ENCODE measurements at places on chromosomes 7 and 10. TPM values are rescaled to one million over a fixed set of nuclear protein-coding genes. Genes with fewer than 3 reads are reported as not detected.

- DNase-seq = no peak
Observed at GRCh38 chr10:71005337-71006305, 117.3 kb upstream of the PCBD1 start.

- no peak for DNase-seq
Observed at GRCh38 chr10:50211670-50212069, 39.6 kb downstream of the ASAH2 start.

GRCh38 chr10:121828045-121828444 is 99.8 kb downstream of the ATE1 start:
- no peak for DNase-seq

- DNase-seq = no peak
Observed at GRCh38 chr10:10807106-10807505, 210.6 kb upstream of the CELF2 start.

ERVW-1 gene
- 0.19 TPM for total RNA-seq

Data from astrocyte (in vitro differentiated cells and primary cell).